ENCODE measurements at places on chromosomes 12 and 14.

DNA sequence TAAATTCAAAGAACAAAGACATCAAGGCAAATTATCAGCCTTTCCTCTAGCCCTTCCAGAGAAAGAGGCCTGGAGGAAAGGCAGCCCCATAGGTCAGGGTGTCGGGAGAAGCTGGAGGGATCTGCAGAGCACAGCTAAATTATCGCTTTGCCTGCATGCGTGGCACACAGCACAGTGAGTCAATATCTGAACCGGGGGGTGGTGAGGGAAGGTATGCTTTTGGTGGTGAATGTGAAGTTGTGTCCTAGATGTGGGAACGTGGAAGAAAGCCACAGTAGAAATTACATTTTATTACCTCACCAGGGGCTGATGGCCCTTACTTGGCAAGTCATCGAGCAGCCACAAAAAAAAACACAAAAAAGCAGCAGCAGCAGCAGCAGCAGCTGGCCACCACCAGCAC, 243.2 kb downstream of the EGLN3 start:
- no peak for DNase-seq

DNA sequence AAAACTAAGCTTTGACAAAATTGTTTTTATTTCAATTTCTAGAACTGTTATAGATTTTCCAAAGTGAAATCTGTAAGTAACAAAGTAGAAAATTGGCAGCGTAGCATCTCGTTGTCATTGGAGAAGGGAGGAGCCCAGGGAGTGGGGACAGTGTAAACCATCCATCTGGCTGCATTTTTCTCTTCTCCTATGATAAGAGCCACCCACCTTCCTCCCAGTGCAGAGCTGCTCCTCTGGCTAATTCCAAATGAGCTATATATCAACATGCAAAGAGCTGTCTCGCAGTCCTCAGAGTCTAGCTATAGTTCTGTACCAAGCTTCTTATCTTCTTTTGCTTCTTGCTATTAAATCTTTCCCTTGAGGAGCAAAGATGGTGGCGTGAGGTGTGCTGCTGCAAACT, 56.6 kb downstream of the SCN8A start:
- DNase-seq = no peak

GRCh38 chr12:7834701-7835100, 38.0 kb downstream of the SLC2A14 start:
- DNase-seq = no peak

DNA sequence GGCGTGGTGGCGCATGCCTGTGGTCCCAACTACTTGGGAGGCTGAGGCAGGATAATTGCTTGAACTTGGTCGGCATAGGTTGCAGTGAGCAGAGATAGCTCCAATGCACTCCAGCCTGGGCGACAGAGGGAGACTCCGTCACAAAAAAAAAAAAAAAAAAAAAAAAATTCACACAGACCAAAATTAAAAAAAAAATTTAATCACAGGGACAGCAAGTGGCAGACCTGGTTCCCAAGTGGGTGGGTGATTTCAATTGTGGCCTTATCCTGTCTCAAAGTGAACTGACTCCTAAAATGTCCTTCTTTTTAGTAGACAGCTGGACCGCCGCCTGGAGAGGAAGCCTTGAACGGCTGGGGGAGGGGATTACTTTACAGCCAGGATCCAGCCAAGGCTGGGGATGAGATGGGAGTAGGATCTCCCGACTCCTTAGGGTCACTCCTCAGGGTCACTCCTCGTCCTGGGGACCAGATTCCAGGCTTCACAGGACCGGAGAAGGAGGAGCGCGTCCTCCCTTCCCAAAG, 1.5 kb upstream of the KCNH3 start:
- no peak for DNase-seq

DNA sequence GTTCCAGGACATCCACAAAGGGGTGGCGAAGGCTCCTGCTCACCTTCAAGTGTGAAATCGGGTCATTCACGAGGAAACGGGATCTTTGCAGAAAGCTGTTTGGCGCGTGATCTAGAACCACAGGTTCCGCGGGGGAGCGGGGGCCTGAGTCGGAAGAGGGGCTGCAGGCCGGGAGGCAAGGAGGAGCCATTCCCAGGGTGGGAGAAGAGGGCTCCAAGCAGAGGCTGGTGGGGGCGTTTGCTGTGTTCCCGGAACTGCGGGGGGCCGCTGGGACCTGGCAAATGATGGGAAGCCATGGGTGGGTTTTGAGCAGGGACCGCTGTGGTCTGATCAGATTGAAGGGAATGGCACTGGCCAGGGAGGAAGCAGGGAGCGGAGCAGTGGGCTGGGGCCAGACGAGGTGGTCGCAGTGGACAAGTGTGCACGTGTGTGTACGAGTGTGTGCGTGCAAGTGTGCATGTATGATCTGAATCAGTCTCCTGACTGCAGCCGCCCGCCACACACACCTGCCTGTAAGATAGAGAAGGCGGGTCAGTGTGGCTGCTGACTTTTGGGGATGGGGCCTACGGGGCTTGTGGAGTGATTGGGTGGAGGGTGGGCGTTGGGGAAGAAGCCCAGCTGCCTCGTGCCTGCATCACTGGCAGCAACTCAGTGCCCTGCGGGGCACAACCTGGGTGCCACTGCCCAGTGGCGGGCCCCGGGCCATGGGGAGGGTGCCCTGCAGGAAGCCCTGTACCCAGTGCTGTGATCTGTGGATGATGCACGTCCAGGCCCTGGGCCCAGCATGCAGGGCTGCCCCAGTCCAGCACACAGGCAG, 141.9 kb downstream of the KIF26A start:
- DNase-seq = no peak

- no peak for DNase-seq
These were observed 40.0 kb downstream of the OSBPL8 start for GRCh38 chr12:76519538-76519937.

DNA sequence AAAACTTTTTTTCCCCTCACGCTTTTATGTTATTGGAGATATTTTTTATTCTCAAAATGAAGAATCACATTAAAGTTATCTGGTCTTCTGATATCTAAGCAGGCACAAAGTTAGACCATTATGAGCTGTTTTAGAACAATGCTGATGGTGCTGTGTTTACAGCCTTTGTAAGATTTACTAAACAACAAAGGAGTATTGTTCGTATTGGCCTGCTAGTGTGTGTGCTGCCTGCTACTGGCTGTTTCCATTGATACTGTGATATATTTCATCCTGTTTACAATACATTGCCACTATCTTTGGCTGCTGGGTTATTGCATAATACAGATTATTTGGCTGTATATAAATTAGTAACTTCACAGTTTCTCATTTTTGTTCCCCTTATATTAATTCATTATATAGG, 220.8 kb downstream of the ITPR2 start:
- no peak for DNase-seq

- no peak for DNase-seq
These were observed 21.5 kb downstream of the LLPH start for GRCh38 chr12:66109056-66109455.

DNA sequence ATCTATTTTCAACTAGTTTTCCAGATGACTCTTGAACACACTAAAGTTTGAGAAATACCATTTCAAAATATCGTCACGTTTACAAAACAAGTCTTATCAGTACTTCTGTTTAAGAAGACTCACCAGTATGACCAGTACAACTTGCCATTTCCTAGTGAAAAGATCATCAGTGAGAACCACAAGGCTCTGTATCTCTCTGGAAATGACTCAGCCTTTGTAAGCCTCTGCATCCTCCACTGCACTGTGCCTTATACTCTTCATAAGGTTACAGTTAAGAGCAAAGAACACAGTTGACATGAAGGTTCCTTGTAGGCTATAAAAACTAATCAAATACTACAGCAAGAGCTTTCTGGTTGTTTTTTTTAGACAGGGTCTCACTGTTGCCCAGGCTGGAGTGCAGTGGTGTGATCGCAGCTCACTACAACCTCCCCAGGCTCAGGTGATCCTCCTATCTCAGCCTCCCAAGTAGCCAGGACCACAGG, 5.7 kb upstream of the VTI1B start:
- no peak for DNase-seq

GRCh38 chr12:1629338-1630132, 504 bp downstream of the WNT5B start:
- no peak for DNase-seq

DNA sequence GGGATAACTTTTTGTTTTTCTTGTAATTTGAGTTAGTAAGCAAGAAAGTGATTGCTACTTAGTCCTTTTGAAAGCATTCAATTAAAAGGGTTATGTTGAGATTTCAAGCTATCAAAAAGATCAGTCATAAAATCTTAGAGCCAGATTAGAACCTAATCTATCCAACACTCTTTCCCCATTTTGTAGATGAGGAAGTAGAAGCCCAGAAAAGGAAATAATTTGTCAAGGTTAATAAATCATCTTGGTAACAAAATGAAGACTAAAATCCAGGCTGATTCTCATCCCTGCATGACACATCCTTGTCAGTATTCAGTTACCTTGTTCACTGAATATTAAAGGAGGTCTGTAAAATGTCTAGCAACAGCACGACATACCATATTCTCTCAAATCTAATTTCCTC, 26.5 kb downstream of the PPP1R13B start:
- no peak for DNase-seq

- DNase-seq = no peak
These were observed 69.4 kb downstream of the ADCK1 start for GRCh38 chr14:77869340-77869739.

DNA sequence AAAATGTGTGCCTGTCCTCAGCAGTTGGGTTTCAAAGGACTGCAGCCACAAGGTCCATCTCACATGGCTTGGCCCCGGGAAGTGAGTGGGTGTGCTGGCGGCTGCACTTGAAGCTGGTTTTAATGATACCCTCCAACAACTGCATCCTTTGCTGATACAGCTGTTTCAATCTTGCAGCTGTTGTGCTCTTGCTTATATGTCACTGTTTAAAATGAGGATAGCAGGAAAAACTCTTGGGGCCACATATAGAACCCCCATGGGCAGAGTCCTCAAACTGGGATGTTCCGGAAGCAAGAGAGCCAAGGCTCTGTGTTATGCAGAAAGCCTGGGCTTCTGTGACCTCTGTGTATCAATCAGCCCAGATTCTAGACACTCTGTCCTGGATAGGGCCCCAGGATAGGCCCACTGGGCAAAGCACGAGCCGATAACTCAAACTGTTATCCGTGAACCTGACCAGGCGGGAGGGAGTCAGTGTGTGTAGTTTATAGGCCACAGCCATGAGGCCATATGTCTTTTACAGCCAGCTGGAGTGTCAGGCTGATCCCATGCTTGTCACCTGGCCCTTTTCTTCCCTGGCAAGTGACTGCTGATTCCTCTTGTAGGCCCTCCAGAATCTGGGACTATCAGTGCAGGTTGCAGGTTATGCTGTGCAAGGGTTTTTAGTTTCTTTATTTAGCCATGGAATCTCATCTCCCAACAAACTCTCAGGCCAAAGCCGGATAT, 74.3 kb downstream of the SSPN start:
- no peak for DNase-seq

GRCh38 chr12:122422730-122423257, 325 bp upstream of the CLIP1 start:
- no peak for DNase-seq

- no peak for DNase-seq
These were observed 121.3 kb upstream of the PARP11 start for GRCh38 chr12:3994500-3994899.

DNA sequence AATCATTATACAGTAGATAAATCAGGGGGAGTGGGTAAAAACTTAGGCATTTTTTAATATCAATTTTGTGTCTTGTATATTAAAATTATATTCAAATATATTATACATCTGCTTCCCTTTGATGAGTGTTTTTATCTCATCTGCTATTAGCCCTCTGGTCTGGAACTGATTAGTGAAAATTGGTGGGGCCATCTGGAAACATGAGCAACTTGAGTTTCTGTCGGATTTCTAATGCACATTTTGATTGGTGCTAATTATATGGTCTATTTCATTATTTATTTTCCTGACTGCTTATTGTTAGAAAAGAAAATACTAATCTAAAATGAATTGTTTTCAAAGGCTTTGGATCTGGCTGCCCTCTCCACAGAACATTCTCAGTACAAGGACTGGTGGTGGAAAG, 28.2 kb downstream of the TTC8 start:
- DNase-seq = no peak

DNA sequence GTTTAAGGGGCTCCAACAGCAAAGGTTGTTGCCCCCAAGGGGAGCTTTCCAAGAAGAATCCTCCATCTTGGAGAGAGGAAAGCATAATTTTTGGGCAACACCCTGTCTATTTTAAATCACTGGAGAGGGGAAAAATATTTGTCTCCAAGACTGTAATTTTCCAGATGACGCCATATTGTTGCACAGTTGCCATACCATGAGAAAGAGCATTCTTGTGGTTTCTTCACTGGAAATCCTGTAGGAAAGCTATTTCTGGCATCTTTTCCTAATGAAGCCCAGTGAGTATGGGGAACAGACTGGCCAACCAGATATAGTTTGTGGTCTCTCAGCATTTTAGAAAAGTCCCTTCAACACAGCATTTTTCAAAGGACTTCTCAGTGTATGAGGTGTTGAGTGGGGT, 88.1 kb upstream of the MANSC4 start:
- DNase-seq = no peak

DNA sequence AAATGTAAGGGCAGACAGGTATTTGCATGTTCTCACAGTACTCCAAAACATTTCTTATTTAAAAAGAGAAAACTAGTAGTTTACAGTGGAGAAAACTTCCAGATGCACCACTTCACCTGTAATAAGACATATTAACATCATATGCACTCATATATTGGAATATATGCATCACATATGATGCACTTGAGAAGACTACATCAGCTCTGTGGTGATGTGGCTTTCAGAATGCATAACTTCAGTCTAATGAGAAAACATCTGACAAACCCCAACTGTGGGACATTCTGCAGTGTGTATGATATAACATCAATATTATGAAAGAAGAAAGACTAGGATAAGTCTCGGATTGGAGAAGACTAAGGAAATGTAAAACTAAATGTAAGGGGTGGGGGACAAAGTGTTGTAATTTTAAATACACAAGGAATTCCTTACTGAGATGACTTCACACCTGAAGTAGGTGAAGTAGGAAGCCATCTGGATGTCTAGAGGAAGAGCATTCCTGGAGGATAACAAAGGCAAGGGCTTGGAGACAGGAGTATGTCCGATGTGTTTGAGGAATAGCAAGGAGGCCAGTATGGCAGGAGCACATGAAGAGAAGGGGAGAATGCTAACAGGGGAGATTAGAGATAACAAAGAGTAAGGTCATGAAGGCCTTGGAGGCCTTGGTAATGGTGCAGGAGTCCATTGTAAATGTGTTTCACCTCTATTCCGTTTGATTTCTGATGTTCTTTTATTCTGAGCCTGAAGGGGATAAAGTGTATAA, 49.0 kb downstream of the CNOT2 start:
- DNase-seq = no peak

DNA sequence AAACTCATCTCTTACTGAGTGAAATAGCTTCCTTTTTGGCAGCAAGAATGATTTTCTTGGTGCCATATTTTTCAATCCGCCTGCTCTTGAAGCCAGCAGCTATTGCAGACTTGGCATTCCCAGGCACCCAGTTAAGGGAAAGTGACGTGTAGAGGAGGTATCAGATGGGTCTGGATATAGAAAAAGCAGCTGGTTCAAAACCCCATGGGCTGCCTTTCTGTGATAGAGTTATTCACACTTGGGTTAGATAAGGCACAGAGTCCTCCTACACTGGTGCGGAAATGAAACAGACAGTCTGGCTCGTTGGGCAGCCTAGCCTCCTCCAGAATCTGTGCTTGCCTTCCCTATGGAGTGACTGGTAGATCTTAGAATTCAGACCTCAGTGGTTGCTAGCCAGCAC, 62.2 kb downstream of the PTPN11 start:
- no peak for DNase-seq

GRCh38 chr14:52327374-52328226, 13.5 kb downstream of the PTGER2 start:
- DNase-seq = no peak
